Stimulated activated CD4-positive, alpha-beta T cell treated with anti-CD3 and anti-CD28 coated beads, Interleukin-1b, Interleukin-23, amount 100 ng/mL, for 24 hours (primary cell): ENCODE measurements at places on chromosomes 1 and 21.

DNA sequence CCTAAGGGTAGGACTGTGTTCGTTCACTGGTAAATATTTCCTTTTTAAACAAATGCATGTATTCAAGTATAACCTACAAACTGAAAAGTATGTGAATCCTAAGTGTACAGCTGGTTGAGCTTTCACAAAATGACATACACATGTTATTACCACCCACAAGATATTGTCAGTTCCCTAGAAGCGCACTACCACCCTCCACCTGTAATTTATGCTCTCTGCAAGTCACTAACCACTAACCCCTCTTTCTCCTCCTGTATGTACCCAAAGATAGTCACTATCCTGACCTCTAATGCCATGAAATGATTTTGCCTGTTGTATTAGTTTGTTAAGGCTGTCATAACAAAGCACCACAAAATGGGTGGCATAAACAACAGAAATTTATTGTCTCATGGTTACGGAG is 82.8 kb upstream of the CHODL start:
- DNase-seq: no peak

- no peak for DNase-seq
Measured at GRCh38 chr1:47684518-47684917, 246.7 kb downstream of the FOXD2 start.

DNA sequence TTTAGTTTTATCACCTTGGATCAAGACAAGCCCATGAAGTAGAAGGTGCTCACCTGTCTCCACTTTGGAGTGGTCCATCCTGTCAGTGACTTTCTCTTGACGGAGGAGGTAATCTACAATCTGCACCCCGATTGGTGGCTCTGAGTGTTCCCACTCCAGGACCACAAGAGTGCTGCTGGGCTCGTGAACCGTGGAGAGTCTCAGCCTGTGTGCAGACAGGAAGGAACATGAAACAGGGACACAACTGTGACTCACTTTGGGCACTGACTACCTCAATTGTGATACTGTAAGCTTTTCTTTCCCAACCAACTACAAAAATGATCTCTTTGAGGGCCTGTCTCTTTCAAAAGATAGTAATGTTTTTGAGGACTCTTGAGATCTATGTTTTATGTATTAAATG is 280.2 kb downstream of the ASTN1 start:
- no peak for DNase-seq

DNA sequence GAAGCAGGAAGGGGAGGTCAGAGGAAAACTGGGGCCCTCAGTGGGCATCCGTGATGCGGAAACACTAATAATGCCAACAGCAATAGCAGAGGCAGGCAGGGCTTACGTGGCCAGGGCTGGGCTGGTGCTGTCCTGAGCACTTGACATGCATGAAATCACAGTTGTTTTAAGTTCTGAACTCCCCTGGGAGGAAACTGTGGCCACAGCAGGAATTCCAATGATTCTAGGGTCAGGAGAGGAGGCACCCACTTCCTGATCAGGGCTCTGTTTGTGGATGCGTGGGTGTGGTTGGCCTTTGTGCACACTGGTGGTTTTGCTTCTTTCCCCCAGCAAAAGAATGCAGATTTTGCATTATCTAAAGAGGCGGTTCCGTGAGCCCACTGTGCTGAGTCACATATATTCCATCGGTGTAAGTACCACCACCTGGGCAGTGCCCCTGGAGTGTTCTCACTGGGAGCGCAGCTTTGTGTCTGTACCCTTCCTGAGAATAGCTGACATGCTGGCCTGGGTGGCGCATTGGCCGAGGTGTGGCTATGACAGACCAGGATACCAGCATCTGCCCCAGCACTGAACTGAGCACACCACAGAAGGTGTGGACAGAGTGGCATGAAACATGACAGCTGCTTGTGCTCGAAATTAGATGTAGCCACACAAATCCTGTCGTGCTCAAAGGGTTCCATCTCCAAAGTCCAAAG is 71.0 kb downstream of the PDE9A start:
- DNase-seq: no peak

DNA sequence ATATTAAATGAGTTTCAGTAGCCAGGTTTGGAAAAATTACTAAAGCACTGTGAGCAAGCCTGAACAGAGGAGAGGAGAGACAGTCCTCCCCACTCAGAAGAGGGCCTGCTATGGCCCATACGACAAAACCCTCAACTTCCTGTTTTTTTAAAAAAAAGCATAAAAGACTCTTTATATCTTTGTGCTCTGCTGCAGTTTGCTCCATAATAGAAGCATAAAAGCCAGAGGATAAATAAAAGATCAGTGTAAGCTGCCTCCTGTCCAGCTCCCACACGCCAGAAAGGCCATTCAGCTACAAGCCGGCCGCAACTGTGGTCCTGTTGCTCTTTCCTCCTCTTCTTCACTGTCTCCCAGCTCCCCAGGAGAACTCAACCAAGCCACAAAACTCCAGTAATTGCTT is 37.8 kb downstream of the NID1 start:
- no peak for DNase-seq

- DNase-seq: no peak
Measured at GRCh38 chr1:175737451-175737850, 5.9 kb downstream of the TNR start.

GRCh38 chr1:21672478-21673276 is 3.5 kb upstream of the RAP1GAP start:
- no peak for DNase-seq

- DNase-seq: no peak
Measured at GRCh38 chr1:76302711-76303339, 228.3 kb downstream of the ST6GALNAC3 start.

DNA sequence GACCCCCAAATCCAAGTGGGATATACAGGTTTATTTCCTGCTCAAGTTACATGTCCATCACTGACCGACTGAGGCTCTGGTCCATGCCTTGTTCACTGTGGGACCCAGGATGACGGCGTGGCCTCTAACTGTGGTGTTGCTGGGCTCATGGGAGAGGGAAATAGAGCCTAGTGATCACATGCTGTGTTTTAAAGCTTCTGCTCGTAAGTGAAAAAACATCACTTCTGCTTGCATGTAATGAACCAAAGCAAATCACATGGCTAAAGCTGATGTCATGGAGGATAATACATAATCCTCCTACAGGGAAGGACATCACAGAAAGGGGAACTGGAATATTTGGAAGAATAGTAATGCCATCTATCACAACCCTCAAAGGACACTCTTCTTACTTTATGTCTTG is 107.6 kb downstream of the FASLG start:
- no peak for DNase-seq

DNA sequence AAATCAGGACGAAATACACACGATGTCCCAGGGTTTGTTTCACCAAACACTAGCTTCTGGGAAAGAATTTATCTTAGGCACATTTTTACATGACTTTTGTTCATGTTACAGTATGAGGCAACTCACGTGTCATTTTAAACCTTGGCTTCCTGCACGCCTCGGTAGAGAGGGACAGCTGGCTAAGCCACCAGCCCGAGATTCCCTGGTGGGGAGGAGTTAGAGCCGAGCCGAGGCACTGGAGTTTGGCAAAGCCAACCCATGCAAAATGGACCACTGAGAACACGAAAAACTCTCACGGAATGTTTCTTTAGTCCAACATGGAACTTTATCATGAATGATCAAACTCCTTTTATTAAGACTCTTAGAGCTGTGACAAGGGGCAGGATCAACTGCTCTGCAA is 240.0 kb downstream of the DYRK1A start:
- no peak for DNase-seq

DNA sequence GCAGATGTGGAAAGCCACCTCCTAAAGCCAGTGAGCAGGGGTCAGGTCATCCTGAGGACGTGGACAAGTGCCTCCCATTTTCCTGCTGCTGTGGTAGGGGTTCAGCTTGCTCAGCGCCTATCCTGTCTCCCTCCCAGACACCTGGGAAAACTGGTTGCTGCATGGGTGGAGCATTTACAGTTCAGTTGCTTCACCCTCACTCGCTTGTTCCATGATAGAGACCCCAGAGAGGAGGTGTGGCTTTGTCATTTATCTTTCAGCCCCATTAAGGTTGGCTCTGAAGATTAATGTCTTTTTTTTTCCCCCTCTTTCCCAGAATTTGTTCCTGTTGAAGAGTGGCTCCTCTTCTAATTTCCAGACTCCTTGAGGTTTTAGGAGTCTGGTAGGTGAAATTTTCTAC is 9.2 kb downstream of the VANGL1 start:
- DNase-seq: no peak

GRCh38 chr1:23475134-23475628 is 8.8 kb downstream of the ASAP3 start:
- no peak for DNase-seq

DNA sequence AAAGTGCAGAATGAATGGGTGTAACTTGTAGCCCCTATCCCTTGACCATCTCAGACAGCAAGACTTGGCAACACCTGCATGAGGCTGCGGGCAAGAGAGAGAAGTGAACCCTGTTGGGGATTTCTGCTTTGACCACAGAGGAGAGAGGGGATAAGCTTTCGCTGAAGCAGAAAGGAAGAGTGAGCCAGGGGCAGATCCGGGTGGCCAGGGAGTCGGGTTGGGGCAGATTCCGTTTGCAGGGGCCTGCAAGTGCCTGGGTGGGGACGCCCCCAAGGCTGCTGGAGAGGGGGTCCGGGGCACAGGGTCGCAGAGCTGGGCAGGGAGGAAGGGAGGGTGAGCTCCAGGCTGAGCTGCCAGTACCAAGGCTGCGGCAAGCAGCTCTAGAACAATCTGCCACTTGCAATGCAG is 25.3 kb upstream of the PIK3CD start:
- no peak for DNase-seq

DNA sequence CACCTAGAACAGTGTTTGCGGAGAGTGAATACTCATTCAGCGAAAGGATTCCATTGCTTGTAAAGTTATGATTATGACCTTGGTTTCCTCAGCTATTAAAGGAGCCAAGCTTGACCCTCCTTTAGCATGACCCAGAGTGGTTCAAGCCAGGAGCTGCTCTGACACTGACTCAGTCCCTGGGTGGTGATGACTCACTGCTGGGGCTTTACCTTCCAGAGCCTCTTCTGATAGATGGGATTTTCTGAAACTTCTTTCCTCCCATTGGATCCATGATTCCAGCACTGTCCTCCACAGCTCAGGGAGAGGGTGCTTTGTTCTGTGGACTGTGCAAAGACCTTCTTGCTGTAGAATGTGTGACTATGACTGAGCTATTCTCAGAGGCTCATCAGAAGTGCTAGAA is 77.4 kb downstream of the S1PR1 start:
- no peak for DNase-seq

GRCh38 chr1:119954476-119955422 is 58.4 kb upstream of the ADAM30 start:
- DNase-seq: no peak

- no peak for DNase-seq
Measured at GRCh38 chr1:29758781-29759499, 522.6 kb downstream of the PTPRU start.

- DNase-seq: no peak
Measured at GRCh38 chr1:50126927-50127715, 18.4 kb downstream of the ELAVL4 start.

GRCh38 chr1:97996880-97997279 is 76.0 kb upstream of the DPYD start:
- DNase-seq: no peak

DNA sequence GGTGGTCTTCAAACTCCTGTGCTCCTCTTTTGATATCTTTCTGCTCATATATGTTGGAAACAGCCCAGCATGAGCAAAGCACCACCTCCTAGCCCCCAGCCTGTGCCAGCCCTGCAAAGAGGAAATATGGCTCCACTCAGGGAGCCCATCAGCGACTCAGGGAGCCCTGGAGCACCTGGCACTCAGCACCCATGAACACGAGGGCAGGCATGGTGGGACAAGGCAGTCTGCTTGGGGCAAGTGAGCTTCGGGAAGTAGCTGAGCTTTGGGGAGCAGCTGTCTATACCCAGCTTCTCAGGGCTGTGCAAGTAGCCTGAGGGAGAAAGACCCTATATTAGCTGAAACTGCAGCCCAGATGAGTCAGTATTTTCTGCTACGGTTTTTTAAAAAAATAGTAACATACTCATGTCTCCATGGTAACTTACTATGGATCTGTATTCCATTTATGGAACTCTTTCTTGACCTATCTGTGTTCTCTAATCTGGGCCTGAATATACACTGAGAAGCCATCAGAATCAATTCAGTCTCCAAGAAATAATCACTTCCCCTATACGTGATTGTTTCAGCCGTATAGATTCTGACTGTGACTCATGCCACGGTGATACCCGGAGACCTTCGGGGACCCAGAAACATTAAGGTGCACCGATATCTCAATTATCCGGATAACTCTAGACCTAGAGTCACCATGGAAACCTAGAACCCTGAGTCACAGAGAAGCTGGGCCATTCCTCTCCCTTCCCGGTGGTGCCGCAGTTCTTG is 1.5 kb upstream of the ETS2 start:
- DNase-seq: no peak

- DNase-seq: no peak
Measured at GRCh38 chr1:227397354-227397978, 79.2 kb upstream of the CDC42BPA start.

- no peak for DNase-seq
Measured at GRCh38 chr1:18535391-18536210, 54.9 kb downstream of the KLHDC7A start.

GRCh38 chr1:116335850-116336624 is 37.0 kb upstream of the ATP1A1 start:
- no peak for DNase-seq

DNA sequence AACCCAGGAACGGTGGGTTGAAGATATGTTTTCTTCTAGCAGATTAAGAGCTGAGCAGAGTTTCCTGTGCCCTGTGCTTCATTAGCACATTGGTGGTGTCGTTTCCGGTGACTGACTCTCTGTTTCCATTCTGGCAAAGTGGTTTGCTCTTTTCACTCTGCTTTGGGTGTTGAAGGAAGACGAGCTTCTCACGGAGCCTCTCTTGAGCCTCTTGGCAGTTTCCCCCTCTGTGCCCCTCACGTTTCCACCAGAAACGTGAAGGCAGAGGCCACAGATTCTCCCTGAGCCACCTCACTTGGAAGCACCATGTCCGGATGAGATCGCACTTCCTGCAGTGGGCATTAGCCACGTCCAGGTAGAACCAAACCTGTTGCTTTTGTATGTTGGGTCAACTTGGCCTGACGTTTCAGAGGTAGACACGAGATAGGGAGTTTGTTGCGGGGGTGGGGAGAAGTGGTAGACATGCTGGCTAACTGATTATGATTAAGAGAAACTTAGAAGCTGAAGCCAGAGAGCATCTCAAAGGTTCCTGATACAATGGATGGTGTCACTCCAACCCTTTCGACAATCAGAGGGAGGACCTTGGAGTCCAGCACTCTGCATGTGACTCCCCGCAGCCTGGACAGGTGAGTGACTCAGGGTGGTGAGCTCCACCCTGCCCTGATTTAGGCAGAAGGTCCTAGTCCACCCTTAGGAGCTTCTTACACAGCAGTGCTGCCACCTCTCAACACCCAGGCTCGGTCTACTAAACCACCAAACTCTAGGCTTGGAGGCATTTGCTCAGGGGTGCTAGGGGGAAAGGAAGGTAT is at the start of gene LAX1:
LAX1 (plus strand) TSS at position 155 of the 809 bp plus-strand sequence; CDS start at position 538, 383 bp downstream.
- peak; percentile 63 for DNase-seq
